Head of caudate nucleus (tissue), 42 donors: ENCODE measurements at places on chromosomes 13 and 19.

GRCh38 chr19:13931391-13932148 is 6.6 kb downstream of the PODNL1 start:
- DNase-seq, result no peak

DNA sequence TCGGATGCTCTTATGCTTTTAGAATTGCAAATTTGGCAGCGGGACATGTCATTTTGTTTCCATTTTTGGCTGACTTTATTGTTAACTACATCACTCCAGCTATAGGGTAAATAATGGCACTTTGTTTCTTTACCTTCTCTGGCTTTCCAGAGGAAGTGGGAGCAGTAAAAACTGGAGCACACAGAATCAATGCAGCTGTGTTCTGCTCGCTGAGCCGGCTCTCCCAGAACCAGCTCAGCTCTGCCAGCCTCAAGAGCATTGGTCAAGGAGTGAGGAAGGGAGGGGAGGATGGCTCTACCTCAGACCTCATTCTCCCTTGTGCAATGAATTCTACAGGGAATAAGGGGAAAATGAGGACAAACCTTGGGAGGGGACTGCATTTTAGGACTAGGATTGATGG is 50.5 kb upstream of the SPATA13 start:
- no peak for DNase-seq

- no peak for DNase-seq
Observed at GRCh38 chr19:47854459-47854858, 4.6 kb upstream of the TPRX2 start.

GRCh38 chr13:45932676-45933075 is 81.1 kb upstream of the SIAH3 start:
- DNase-seq, result no peak

- DNase-seq, result no peak
Observed at GRCh38 chr13:100522618-100523309, 65.8 kb downstream of the GGACT start.

GRCh38 chr13:25753976-25754375 is 297.8 kb downstream of the SHISA2 start:
- DNase-seq, result no peak

DNA sequence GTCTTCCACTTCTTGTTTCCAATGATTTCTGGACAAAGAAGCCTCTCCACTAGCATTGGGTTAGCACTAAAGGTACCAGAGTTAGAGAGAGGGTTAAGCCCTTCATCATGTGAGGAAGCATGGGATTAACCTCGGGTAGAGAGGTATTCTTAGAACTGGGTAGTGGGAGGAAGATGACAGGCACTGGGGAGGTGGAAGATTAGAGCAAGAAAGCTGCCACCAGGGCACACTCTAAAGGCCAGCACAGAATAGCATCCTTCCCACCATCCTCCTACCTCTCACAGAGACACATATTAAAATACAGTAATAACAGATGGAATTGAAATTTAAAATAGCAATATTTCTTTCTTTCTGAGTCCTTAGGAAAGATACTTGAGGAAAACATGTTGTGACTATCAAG is 84.5 kb upstream of the PCDH20 start:
- no peak for DNase-seq

DNA sequence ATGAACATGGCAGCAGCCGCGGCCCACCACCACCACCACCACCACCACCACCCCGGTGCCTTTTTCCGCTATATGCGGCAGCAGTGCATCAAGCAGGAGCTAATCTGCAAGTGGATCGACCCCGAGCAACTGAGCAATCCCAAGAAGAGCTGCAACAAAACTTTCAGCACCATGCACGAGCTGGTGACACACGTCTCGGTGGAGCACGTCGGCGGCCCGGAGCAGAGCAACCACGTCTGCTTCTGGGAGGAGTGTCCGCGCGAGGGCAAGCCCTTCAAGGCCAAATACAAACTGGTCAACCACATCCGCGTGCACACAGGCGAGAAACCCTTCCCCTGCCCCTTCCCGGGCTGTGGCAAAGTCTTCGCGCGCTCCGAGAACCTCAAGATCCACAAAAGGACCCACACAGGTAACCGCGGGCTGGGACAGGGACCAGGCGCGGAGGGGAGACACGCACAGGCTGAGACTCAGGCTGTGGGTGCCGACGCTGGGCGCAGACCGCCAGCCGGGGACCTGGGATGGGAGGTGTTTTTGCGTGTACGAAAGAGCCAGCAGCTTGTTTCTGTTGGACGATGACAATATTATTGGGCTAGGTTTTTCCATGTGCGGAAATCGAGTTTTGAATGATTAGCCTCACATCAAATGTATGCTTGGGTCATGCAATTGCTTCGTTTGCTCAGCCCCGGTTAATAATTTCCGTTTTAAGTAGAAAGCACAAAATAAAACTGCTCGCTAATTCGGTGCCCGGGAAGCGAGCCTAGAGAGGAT is 1.3 kb downstream of the ZIC2 start:
- DNase-seq, result peak; percentile 27

DNA sequence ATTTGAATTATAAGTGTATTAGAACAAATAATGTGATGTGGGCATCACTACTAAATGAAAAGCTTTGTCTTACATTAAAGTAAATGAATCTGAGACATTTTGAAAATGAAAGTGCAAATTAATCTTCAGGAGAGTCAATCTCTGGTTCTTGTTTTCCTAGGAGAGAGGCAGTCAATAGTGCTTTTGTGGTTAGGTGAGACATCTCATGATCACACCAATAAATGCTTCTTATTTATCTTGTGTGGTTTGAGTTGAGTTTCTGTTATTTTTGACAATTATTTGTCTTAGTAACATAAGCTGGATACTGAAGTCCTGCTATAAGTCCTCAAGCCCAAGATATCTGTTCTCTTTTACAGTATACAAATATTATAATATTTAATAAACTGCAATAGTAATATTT is 1378.0 kb upstream of the PCDH9 start:
- DNase-seq, result no peak

GRCh38 chr13:40120781-40121180 is 465.3 kb downstream of the COG6 start:
- DNase-seq, result no peak

DNA sequence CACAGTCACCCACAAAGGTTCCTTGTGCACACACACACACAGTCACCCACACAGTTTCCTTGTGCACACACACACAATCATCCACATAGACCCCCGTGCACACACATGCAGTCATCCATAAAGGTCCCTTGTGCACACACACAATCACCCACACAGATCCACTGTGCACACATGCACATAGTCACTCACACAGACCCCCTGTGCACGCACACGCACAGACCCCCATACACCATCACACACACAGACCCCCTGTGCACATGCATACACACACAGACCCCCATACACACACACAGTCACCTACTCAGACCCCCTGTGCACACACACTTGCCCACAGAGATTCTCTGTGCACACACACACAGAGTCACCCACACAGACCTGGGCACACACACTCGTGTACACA is 107.1 kb downstream of the HSPH1 start:
- no peak for DNase-seq

DNA sequence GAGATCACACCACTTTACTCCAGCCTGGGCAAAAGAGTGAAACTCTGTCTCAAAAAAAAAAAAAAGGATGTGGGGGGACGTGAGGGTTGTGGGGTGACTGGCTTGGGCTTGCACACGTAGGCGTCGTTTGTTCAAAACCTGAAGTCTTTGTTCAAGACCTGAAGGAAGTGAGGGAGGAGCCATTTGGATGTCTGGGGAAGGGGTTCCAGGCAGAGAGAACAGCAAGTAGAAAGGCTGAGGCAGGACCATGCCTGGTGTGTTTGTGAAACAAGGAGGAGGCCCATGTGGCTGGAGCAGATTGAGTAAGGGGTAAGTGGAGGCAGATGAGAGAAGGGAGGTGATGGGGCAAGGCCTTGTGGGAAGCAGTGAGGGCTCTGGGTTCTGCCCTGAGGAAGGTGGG is 27.8 kb downstream of the PIN1 start:
- DNase-seq, result no peak
